ENCODE measurements at places on chromosomes 3 and 15.
A peak's percentile ranks its signal among the peaks of the same experiment; 100 is the strongest.

DNA sequence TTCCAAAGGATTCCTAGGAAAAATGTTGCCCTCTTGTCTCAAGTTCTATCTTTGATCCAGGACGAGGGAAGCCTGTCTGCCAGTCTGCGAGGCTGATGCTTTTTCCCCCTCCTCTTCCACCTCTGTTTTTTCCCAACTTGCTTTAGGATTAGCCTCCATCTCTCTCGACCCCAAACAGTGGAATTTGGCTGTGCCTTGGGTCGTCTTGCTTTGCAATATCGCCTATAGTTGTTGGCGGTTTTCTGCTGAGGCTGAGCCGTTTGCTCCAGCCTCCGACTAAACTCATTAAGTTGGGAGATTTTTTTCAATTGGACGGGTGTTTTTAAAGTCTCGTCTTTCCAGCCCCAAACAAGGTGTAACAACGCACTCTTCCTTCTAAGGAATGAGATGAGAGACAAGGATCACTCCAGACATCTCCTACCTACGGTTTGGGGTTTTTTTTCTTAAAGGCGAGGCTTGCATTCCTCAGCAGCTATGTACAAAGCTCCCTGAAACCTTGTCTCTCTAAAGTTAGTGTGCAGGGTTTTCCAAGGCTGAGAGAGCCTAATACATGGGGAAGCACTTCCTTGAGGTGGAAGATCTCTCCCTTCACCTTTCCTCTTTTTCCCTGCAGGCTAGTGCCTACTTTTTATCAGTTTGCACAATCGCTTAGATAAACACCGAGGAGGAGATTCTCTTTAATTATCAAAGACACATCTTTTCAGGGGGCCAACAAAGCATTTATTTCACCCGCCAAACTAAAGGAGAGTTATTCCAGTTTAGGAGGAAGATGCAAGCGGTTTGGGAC is 4.8 kb upstream of the NR2F2 start:
- DNase-seq: no peak

GRCh38 chr15:72783640-72784455 is at the start of gene ADPGK:
TSS of gene ADPGK (minus strand) at chr15:72783758. CDS start at chr15:72783691, 67 bp downstream.
- peak; percentile 89 for DNase-seq

GRCh38 chr15:96345560-96346399 is 15.3 kb downstream of the NR2F2 start:
- no peak for DNase-seq

GRCh38 chr3:2938711-2939110 is 171.5 kb downstream of the IL5RA start:
- no peak for DNase-seq

DNA sequence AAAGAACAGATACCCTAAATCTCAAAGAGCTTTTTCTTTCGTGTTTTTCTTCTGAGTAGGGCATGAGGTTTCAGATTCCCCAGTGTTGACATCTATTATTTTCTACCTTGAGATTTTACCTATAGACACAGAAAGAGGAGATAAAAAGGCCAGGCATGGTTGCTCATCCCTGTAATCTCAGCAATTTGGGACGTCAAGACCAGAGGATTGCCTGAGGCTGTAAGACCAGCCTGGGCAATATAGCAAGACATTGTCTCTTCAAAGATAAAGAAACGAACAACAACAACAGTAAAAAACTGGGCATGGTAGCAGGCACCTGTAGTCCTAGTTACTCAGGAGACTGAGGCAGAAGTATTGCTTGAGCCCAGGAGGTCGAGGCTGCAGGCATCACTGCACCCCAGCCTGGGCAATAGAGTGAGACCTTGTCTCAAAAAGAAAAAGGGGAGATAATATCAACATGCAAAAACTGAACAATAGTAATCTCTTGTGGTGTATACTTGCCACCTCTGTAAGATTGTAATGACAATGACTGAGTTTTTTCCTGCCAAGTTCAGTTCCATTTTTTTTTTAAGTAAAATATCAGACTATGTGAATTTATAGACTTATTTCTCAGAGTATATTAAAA is 71.3 kb downstream of the MBNL1 start:
- no peak for DNase-seq

GRCh38 chr3:56812754-56813652 is 11.3 kb upstream of the ARHGEF3 start:
- no peak for DNase-seq

- no peak for DNase-seq
Observed at GRCh38 chr3:189331002-189331418, 159.2 kb downstream of the TPRG1 start.

DNA sequence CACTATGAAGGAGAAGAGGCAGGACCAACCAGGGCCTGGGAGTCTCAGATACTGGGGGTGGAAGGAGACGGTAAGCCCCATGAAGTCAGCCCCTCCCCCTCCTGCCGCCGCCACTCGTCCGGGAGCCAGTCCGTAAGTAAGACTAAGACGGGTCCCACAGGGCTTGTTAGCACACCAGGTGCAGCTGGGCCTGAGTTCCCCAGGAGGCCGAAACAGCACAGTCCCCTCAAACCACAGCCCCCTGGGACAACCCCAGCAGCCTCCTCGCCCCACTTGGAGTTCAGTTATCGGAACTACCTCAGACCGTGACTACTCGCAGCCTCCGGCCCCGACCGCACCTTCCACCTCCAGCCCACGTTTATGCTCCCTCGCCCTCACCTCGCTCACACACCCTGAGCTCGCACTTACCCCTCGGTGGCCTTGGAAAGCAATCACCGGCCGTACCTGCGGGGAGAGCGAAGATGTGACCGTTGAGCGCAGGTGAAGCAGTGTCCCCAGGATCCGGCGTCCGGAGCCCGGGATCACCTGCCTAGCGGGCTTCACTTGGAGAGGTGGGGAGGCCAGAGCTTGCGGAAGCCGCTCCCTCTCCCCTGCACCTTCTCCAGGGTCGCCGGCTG is 557 bp downstream of the ELL3 start:
- no peak for DNase-seq

- no peak for DNase-seq
Observed at GRCh38 chr3:18725668-18726407, 300.7 kb upstream of the SATB1 start.

- no peak for DNase-seq
Observed at GRCh38 chr3:76694063-76694462, 345.8 kb upstream of the ROBO2 start.

GRCh38 chr15:28927043-28927442 is 41.3 kb downstream of the APBA2 start:
- DNase-seq: no peak

DNA sequence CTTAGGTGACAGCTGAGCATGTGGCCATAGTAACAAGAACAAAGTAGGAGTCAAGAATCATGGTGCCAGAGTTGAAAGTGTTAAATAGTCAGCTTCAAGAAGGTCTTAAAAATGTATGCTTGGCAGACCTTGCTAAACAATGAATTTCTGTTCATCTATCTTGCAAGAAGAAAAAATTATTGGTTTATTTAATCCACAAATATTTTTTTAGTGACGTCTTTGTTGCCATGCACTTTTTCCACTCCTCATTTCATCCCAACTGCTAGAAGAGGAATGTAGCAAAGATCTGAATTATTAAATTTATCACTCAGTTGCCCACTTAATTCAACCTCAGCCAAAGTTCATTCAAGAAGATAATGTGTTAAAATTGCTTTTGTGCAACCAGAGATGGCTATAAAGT is 3.2 kb upstream of the SLC4A7 start:
- no peak for DNase-seq

- DNase-seq: no peak
Observed at GRCh38 chr3:81735334-81735733, 26.1 kb downstream of the GBE1 start.

- no peak for DNase-seq
Observed at GRCh38 chr3:192802957-192803899, 75.9 kb upstream of the FGF12 start.

Measured in stimulated activated CD4-positive, alpha-beta T cell treated with anti-CD3 and anti-CD28 coated beads, TNF-alpha, amount 100 ng/mL, for 4 hours (primary cell).